ENCODE measurements at places on chromosomes 3 and 15.

- no peak for DNase-seq
Observed at GRCh38 chr15:92304223-92304975, 89.3 kb upstream of the ST8SIA2 start.

- peak; percentile 49 for DNase-seq
Observed at GRCh38 chr15:52171386-52171785, 19.8 kb downstream of the GNB5 start.

DNA sequence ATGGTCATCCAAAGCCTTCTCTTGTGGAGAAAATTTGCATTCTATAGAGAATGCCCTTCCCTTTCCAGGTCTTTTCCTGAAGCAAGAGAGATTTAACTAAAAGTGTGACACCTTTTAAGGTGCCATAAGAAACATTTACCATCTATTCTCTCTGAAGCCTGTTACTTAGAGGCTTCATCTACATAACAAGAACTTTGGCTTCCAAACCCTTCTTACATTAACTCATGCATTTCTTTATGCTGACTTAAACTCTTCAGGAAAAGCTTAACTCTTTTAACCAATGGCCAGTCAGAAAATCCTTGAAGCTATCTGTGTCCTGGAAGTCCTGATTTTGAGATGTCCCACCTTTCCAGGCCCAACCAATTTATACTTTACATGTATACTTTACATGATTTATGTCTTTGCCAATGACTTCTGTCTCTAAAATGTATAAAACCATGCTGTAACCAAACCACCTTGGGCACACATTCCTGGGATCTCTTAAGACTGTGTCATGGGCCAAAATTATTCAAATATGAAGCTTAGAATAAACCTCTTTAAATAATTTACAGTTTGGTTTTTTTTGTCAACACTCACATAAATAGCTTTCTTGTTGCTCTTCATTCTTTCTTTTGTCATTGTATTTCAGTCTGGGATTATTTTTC is 472.6 kb upstream of the NECTIN3 start:
- no peak for DNase-seq

GRCh38 chr3:127288921-127289705 is 1.3 kb upstream of the PRR20G start:
- no peak for DNase-seq

- peak; percentile 35 for DNase-seq
Observed at GRCh38 chr15:73305331-73306211, 63.2 kb downstream of the HCN4 start.

- DNase-seq = peak; percentile 81
Observed at GRCh38 chr15:75921732-75922703, 18.3 kb downstream of the FBXO22 start.

DNA sequence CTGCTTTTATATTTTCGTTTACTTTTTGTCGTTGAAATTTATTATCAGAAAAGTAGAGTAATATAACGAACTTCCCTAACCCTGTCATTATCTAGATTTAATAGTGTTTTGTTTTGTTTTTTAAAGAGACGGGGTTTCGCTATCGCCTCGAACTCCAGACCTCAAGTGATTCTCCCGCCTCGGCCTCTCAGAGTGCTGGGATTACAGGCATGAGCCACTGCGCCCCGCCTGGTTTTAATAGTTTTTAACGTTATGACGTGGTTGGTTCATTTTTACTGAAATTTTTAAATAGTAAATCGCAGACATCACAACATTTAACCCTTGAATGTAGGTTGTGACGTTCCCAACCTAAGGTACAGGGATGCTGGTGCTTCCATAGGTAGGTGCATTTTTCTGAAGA is 1.0 kb downstream of the NGRN start:
- peak; percentile 48 for DNase-seq

- DNase-seq = peak; percentile 87
Observed at GRCh38 chr15:94297558-94297957, 66.2 kb downstream of the MCTP2 start.

GRCh38 chr3:60149501-60149900 is 1099.7 kb upstream of the CFAP20DC start:
- DNase-seq = no peak

GRCh38 chr3:185311991-185312390 is 50.9 kb upstream of the MAP3K13 start:
- peak; percentile 5 for DNase-seq

All from OCI-M1 (cell line).